ENCODE measurements at places on chromosomes 4 and X.
A peak's percentile ranks its signal among the peaks of the same experiment; 100 is the strongest.

DNA sequence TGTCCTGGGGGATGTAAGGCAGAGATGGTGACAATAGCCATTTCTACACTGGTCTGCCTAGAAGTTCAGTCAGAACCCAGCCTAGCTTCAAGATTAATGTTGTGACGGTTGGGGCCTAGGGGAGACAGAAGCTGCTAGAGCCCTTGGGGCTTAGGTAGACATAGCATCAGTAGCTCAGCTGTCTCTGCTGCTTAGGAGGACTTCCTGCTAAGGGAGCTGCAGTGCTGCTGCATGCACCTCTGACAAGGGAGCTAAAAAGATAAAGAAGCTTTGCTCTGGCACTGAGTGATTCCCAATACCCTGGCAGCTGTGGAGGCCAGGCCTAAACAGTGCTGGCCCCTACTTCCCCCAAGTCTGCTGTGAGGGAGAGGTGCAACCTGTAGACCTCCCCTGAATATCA is 116.0 kb downstream of the CT47B1 start:
- no peak for DNase-seq

DNA sequence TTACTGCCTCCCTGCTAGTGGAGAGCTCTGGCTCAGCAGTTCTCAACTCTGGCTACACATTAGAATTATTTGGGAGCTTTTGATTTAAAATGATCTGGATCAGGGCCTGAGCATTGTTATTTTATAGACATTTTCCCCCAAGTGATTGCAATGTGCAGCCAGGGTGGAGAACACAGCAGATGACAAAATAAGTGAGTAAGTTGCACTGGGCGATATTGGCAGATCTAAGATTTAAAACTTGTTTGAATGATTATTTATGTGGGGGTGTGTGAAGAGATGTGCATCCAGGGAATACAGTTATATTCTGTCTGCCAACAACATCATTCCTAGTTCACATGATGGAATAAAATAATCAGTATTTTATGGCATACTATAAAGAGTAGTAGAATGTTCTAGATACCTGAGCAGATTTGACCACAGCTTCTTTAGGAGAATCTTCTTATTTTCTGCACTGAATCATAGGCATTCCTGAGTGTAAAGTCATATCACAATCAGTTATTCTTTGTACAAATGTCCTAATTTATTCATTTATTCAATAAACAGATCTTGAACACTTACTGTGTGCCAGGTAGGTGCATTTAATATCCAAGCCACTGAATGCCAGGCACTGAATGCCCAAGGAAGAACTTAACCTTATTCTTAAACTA is 123.9 kb downstream of the UCHL1 start:
- no peak for DNase-seq

- DNase-seq = no peak
Observed at GRCh38 chr4:132076829-132077228, 1072.3 kb upstream of the PCDH10 start.

GRCh38 chrX:130282151-130282550 is 13.5 kb upstream of the ZNF280C start:
- DNase-seq = no peak

DNA sequence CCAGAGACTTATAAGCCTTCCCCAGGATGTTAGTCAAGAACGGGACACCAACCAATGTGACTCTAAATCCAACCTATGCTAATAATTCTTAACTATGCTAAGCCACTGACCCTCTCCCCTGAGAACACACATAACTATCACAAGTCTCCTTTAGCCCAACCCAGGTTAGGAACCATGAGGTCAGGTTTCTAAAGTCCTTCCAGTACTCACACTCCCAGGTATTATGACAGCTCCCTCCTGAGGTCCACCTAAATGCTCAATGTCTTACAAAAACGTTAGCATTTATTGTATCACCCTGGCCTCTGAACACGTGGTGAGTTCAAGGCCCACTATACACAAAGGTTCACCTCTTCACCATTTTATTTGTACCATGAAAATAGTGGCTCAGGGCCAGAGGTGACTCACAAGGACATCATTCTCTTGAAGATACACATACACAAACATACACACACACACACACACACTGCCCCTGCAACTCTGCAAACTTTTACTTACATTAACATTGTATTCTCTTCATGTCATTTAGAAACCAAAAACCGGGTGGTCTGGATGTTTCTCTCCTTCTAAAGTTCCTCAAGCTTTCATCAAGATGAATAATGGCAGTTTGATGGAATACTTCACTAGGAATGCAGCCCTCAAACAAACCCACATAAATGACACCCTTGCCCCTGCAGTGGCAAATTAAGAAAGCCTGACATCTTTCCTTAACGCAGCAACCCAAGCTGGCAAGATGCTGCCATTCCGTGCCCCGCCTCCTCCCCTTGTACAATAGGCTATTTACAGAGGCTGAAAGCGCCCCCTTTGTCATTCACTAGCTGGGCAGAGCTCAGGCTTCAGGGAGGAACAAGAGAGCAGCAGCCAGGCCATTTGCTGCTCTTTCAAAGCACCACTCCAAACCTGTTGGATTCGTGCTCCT is 17.7 kb downstream of the ACSL1 start:
- DNase-seq = peak; percentile 94

DNA sequence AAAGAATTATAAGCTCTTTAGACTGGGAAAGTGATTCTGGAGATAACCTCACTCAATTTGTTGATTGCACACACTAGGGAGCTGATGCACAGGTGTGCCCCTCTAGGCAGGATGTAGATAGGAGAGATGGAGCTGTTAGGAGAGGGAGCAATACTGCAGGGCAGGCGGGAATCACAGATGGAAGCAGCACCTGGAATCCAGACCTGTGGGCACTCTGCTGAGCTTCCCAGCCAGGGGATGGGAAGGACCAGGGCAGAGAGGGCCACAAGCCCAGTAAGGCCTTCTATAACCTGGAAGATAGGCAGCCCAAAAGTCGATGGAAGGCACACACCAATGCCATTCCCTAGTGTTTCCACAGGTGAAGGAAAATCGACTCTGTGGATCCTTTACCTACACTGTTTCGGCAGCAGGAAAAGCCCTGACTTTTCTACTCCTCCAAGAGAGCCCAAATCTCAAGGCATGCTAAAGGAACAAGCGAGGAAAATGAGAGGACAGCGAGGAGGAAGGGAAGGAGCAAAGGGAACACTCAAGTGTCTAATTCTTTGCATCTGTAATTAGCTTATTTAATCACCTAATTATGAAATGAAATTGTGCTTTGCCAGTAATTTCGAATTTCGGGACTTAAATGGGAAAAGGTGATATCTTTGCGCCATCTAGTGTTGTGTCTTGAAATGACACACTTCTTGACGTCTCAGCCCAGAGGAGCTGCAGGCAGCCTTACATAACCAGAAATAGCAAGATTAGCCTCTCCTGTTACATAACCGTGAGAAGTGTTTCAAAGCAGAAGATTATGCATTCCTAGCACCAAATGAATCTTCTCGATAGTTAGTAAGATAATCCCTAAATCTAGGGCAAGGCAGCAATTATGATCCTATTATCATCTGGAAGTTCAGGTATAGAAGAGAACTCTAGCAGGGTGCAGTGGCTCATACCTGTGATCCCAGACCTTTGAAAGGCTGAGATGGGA is 31.0 kb upstream of the TLR3 start:
- DNase-seq = peak; percentile 12

DNA sequence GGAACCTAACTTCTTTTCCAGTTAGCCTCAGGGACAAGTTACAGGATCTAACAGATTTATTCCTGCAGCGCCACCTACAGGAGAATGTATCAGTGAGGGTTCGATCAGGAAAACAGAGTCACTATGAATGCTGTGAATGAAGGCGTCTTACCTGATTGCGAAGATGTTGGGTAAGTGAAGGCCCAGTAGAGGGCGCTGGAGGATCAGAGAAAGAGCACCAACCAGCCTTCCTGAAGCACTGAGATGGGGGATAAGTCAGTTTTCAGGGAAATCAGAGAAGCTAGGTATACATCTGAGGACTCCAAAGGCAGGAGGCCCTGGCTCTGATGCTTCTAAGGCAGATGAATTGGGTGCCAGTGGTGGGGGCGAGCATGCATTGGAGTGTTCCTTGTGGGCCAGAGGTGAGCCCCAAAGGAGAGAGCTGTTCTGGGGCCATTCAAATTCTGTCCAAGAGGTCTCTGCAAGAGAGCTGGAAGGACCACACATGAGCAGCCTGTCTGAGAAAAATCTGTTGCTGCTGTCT is 169.9 kb upstream of the AADAT start:
- DNase-seq = peak; percentile 83

DNA sequence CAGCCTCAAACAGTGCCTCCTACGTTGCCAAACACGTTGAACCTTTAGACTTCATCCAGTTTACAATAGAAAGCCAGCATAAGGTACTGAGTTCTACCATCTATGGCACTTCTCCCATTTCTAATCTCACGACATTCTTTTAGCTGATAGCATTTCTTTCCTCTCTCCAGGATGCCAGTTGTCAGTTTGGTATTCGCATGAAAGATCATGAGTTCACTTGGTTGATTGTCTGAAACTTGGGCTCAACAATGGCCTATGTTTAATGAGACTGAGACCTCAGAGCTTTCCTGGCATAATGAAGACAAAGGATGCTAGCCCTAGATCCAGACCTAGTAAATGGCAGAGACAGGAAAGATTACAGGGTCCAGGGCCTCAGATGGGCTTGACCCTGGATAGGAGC is 69.2 kb upstream of the SPRY1 start:
- no peak for DNase-seq

DNA sequence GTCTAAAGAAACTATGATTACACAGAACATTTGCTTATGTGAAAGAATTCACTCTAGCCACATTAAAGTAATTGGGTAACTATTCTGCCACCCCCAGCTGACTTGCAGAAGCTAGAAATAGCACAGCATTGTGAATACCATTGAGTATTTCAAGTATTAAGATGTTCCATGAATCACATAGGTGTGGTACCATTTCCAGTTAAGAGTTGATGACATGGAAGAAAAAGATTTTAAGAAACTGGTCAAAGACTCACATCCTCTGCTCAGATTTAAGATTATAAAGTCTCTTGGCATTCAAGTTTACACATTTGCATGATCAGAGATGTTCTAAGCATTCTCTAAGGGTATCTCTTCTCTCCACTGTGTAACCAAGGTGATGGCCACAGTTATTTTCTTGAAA is 287.5 kb downstream of the CAMK2D start:
- DNase-seq = no peak

Data from hippocampal formation (tissue), 2 donors.